ENCODE measurements at places on chromosomes 3 and 15.

DNA sequence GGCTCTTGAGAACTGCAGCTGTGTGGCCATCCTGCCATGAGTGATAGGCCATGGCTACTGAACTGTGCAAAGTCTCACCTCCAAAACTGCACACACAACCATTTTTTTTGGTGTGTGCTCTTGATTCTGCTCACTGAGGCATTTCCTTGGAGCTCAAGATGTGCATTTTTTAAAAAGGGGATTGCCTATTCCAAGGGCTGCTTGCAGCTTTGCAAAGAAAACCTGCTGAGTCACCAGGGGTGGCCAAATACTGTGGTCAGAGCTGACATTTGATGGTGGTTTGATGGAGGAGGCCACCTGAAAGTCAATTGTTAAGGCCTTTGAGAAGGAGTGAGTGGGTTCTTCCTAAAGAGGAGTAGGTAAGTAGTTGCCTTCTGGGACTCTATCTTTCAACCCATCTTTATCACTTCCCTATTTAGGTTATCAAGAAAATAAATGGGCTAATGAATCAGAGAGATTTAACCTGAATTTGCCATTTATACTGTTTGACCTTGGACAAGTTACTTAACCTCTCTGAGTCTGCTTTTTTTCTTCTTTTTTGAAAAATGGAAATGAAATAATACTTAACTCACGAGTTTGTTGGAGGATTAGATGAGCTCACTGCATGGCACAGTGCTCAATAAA, 87.9 kb downstream of the CHST2 start:
- DNase-seq, result peak; percentile 35

- no peak for DNase-seq
Measured at GRCh38 chr3:195556390-195556789, 13.3 kb upstream of the PPP1R2 start.

DNA sequence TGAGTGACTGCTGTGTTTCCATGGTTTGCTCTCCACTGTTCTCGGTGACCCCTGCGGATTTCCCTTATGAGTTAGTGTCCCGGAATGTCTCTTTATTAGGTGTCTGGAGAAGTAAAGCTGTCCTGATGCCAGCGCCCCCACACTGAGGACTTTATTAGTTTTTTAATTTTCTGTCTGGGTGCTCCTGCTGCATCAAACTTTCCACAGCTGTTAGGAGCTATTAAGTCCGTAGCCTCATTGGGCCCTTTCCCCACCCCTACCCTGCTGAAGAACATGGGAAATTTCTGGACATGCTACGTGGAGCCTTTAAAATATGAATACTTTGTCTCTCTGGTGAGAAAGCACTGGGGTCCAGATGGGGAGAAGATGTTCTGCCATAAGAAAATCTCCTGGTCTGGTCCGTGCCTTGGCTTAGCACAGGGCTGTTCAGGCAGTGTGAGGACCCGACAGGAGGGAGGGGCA, 161.7 kb upstream of the HES1 start:
- no peak for DNase-seq

GRCh38 chr3:167814441-167814951, 79.0 kb downstream of the SERPINI1 start:
- no peak for DNase-seq

- no peak for DNase-seq
Measured at GRCh38 chr3:133016838-133017309, 21.3 kb upstream of the TMEM108 start.

- no peak for DNase-seq
Measured at GRCh38 chr15:69722924-69723323, 270.3 kb downstream of the RPLP1 start.

GRCh38 chr15:42375252-42375651, 16.0 kb downstream of the CAPN3 start:
- DNase-seq, result no peak

GRCh38 chr3:50241713-50242380, 5.8 kb downstream of the GNAI2 start:
- no peak for DNase-seq

DNA sequence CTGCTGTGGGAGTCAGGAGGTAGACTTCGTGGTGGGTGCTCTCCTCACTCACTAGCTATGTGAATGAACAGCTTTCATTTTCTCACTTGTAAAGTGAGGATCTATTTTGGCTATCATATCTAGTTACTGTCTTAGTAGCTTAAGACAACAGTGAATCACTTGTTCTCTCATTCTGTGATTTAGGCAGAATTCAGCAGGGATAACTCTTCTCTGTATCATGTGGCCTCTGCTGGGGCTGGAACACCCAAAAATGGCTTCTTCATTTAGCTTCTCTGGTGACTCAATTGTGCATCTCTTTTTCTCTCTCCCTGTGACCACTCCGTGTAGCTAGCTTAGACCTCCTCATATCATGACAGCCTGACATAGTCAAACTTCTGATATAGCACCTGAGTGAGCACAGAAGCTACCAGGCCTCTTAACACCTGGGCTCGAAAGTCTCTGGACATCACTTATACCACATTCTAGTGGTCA, 68.4 kb downstream of the BFSP2 start:
- no peak for DNase-seq

DNA sequence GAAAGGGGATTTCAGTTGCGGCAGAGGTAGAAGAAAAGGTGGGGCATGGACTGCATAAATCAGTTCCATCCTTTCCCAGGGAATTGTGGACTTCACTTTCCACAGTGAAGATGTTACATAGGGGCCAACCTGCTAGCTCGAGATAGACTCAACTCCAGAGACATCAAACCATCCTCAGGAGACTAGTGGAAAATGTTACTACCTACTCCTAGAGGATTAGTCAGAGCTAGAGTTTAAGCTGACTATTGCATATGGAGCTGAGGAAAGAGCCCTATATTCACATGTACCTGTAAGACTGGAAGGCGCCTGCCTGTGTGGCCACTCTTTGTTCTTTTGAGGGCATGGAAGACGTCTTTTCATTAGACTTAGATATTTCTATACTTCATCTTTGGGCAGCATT, 69.2 kb downstream of the KLHL25 start:
- no peak for DNase-seq

DNA sequence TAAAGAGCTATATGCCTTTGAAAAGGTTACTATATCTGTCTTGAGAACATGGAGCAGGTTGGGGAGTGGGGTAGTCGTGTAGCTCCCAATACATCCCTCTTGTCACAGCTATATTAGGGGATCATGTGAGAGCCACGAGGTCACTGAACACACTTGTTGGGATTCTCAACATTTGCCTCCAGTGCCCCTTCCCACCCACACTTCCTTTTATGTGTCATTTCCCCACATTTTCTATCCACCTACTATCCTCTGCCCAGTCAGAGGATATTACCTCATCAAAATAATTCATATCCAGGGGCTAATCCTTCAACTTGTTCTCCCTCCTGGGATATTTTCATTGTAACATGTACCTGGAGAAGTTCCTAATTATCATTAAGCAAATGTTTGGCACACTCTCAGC, 85.0 kb downstream of the CYP19A1 start:
- DNase-seq, result no peak

DNA sequence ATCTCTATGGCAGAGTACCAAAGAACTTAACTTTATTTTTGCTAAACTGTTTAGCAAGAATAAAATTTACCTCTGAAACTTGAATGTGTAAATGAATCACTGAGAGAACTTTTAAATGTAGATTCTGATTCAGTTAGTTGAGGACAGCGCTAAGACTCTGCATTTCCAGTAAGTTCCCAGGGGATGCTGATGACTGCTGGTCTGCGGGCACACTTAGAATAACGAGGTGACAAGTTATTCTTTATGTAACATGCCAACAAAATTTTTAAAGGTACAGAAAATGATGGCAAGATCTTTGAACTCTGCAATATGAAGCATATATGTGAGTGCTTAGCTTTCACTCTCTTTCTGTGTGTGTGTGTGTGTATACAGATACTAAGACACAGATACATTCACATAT, 56.4 kb downstream of the TGFBR2 start:
- no peak for DNase-seq

DNA sequence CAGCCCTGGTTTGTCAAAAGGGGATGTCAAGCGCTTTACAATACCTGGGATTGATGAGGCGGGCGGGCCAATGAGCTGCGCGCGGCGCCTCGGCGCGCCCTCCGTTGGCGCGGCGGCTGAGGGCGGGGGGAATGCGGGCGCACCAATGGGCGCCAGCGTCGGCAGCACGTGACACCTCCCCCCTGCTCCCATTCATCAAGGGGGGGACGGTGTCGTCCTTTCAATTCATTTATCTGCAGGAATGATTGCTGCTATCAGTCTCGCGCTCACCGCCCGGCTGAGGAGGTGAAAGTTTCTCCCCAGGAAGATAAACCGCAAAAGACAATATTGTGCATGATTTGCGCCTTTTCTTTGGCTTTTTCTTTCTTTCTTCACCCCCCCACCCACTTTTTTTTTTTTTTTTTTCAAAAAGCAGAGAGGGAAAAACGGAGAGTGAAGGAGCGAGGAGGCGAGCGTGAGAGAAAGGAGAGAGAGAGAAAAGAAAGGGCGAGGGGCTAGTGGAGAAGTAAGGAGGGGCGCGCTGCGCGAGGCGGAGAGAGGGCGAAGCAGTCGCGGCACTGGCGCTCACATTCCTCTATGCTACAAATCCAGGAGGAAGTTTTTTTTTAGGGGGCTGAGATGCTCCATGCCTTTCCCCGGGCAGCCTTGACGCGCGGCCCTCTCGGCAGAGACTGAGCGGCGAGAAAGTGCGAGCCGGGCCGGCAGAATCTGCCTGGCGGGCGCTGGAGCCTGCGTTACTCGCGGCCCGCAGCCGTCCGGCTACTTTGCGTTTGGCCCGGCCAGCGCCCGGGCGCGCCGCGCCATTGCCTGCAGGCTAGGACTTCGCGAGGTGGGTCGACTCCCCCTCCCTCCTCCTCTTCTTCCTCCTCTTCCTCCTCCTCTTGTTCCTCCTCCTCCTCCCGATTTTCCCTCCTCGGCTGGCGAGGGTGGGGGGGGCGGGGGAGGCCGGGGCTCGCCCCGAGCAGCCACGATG, at the start of gene ZIC1:
Gene ZIC1 (plus strand): TSS at position 223 of the 973 bp plus-strand sequence. CDS start 748 bp downstream, at position 971.
- DNase-seq, result no peak

GRCh38 chr15:63922261-63922904, 88.6 kb upstream of the HERC1 start:
- no peak for DNase-seq

GRCh38 chr15:71249986-71250385, 134.7 kb downstream of the THSD4 start:
- no peak for DNase-seq

- DNase-seq, result no peak
Measured at GRCh38 chr15:84821501-84822021, 4.4 kb downstream of the ALPK3 start.

DNA sequence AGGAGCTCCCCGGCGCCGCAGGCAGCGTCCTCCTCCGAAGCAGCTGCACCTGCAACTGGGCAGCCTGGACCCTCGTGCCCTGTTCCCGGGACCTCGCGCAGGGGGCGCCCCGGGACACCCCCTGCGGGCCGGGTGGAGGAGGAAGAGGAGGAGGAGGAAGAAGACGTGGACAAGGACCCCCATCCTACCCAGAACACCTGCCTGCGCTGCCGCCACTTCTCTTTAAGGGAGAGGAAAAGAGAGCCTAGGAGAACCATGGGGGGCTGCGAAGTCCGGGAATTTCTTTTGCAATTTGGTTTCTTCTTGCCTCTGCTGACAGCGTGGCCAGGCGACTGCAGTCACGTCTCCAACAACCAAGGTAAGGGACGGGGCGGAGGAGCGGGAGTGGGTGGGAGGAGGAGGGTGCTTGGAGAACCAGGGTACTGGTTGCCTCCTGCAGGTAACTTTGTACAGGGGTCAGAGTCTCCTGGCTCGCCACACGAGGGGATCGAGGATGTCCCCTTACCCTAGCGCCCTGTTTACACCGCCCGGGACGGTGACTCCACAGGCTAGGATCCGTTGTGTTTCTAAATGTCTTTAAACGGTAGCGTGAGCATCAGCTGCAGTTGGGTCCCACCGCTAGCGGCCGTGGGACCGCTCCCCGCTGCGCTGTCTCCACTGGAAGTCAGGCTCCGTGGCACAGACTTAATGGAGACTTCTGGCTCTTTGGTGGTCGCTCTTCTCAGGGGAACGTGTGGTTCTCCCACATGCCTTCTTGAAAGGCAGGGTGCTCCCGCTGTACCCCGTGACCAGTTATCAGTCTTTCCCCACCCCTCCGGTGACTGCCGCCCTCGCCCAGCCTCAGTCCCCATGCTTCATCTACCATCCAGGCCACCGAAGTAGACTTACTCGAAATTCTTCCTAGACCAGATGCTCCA, 515 bp downstream of the EPHA6 start:
- DNase-seq, result no peak

- no peak for DNase-seq
Measured at GRCh38 chr3:21893242-21893641, 142.2 kb upstream of the ZNF385D start.

- DNase-seq, result no peak
Measured at GRCh38 chr3:5136211-5136918, 14.3 kb downstream of the ARL8B start.

GRCh38 chr3:152491922-152492321, 223.2 kb downstream of the MBNL1 start:
- no peak for DNase-seq

GRCh38 chr15:95990833-95991232, 339.7 kb upstream of the NR2F2 start:
- DNase-seq, result peak; percentile 61

DNA sequence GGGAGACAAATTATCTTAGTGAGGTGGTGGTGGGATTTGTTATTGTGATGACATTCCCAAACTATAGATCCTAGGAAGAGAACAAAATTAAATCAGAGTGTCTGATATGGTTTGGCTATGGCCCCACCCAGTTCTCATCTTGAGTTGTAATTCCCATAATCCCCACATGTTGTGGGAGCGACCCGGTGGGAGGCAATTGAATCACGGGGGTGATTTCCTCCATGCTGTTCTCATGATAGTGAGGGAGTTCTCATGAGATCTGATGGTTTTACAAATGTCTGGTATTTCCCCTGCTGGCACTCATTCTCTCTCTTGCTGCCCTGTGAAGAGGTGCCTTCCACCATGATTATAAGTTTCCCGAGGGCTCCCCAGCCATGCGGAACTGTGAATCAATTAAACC, 62.0 kb downstream of the RPL22L1 start:
- DNase-seq, result no peak

DNA sequence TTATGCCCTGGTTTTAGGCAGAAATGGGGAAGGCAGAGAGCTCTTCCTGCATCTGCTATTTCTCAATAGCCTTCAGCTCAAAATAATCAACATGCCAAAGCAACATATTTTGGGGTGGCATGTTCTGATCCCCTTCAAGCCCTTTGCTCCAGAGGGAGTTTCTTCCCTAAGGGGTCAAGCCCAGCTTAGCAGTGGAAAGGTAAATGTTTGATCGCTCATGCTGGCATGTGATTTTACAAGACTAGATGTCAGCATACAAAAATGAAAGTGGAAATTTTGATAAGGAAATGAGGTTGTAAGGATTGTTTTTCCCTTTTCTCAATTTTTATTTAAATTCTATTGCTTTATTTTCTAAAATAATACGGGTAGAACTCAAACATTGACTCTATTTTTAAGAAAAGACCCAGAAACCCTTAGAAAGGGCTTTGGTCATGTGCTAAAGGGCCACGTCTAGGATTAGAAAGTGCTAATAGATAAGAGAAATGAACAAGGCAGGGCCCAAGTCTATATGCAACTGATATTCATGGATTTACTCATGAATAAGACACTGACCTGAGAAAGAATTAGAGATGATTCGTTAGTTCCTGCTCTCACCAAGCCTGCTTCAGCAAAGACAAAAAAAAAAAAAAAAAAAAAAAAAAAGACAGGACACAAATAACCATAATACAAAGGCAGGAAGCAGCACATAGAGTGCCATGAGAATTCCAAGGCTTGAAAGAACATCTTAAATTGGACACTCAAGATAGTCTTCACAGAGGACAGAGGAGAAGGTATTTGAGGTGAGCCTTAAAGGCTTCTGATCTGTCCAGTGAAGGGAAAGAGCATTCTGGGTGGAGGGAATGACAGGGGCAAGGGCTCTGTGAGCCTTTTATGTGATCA, 55.0 kb upstream of the NR2E3 start:
- no peak for DNase-seq

- DNase-seq, result no peak
Measured at GRCh38 chr3:36317915-36318314, 62.4 kb upstream of the STAC start.

Data from NK-92 treated with Interleukin-12 subunit alpha and Interleukin-12 subunit beta, amount 100 ng/mL, for 24 hours (cell line).